ENCODE measurements at places on chromosomes 6 and 20.

DNA sequence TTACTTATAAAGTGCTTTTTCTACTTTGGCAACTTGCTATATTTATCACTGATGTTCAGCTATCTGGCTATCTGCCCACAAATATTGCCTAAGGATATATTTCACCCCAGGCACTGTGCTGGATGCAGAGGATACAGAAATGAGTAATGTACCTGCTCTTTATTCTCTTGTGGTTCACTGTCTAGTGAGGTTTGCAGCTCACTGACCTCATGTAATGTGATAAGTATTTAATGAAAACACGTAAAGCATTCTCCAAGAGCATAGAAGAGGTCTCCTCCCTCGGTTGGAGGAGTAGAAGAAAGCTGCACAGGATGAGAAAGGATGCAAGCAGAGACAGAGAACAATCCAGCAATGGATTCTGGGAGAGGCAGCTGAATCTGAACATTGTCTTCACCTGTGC lies 610.7 kb downstream of the CBLN4 start:
- no peak overlapping the region for H3K27ac ChIP-seq
- H3K36me3 ChIP-seq: no peaks in the 10 kb centered on the region
- H3K4me1 ChIP-seq: no peaks in the 10 kb centered on the region
- DNase-seq: no peak
- H3K27me3 ChIP-seq: no peaks in the 10 kb centered on the region
- no peak overlapping the region for H3K4me3 ChIP-seq

- no peak for DNase-seq
- no peaks in the 10 kb centered on the region for H3K27me3 ChIP-seq
- H3K4me3 ChIP-seq: no peak overlapping the region
- no peak overlapping the region for H3K27ac ChIP-seq
- H3K36me3 ChIP-seq: no peaks in the 10 kb centered on the region
- no peaks in the 10 kb centered on the region for H3K4me1 ChIP-seq
Observed at GRCh38 chr6:148602136-148602535, 144.7 kb upstream of the UST start.

GRCh38 chr20:56843386-56843785 lies 214.3 kb downstream of the TFAP2C start:
- no peak for DNase-seq
- no peak overlapping the region for H3K4me3 ChIP-seq
- H3K4me1 ChIP-seq: no peaks in the 10 kb centered on the region
- H3K36me3 ChIP-seq: no peaks in the 10 kb centered on the region

GRCh38 chr6:148382861-148383260 lies 40.2 kb downstream of the SASH1 start:
- H3K4me1 ChIP-seq: no peaks in the 10 kb centered on the region
- no peaks in the 10 kb centered on the region for H3K27me3 ChIP-seq
- H3K36me3 ChIP-seq: no peaks in the 10 kb centered on the region
- H3K4me3 ChIP-seq: no peak overlapping the region

DNA sequence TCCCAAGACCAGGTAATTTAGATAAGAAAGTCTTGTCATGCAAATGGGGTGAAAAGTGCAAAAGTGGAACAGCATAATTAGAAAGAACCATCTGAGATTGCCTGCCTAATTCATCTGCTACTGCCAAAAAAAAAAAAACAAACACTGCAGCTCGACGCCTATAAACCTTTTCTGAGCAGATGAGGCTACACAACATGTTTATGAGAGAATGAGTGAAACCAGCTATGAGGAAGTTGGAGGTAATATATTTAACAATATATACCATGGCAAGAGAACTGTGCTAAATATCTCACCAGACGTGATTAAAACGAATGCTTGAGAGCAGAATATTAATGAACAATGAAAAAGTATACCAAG lies 50.0 kb downstream of the LAMA4 start:
- no peaks in the 10 kb centered on the region for H3K36me3 ChIP-seq
- no peak for DNase-seq
- H3K4me1 ChIP-seq: peaks cover 8% of the 10 kb centered on the region
- no peak overlapping the region for H3K4me3 ChIP-seq

DNA sequence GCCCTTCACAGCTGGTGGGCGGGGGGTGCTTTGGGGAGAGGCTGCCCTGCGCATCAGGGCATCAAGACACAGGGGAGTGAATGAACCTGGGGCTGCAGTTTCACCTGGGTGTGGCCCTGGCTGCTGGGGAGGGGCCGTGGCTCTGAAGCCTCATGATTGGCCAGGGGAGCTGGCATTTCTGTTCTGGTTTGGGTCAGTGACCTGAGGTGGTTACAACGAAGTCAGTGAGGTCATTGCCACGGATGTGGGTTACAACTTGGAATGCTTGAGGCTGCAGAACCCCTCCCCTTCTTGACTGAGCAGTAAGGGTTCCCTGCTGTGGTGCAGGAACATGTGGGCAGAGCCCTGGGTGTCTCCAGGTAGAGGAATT lies 3.0 kb downstream of the TCEA2 start:
- H3K27me3 ChIP-seq: no peaks in the 10 kb centered on the region
- H3K36me3 ChIP-seq: no peaks in the 10 kb centered on the region
- DNase-seq: no peak

- H3K36me3 ChIP-seq: no peaks in the 10 kb centered on the region
- H3K4me3 ChIP-seq: no peak overlapping the region
- DNase-seq: peak; percentile 77
- peak overlapping the region; percentile 67 for H3K27ac ChIP-seq
- H3K27me3 ChIP-seq: no peaks in the 10 kb centered on the region
Observed at GRCh38 chr6:169905041-169905807, 153.8 kb downstream of the ERMARD start.

Data from ovary (tissue), 10 donors.